Stimulated activated CD8-positive, alpha-beta memory T cell treated with anti-CD3 and anti-CD28 coated beads, Interleukin-2, amount 100 ng/mL, for 1 hour (primary cell): ENCODE measurements at places on chromosomes 4 and X.

DNA sequence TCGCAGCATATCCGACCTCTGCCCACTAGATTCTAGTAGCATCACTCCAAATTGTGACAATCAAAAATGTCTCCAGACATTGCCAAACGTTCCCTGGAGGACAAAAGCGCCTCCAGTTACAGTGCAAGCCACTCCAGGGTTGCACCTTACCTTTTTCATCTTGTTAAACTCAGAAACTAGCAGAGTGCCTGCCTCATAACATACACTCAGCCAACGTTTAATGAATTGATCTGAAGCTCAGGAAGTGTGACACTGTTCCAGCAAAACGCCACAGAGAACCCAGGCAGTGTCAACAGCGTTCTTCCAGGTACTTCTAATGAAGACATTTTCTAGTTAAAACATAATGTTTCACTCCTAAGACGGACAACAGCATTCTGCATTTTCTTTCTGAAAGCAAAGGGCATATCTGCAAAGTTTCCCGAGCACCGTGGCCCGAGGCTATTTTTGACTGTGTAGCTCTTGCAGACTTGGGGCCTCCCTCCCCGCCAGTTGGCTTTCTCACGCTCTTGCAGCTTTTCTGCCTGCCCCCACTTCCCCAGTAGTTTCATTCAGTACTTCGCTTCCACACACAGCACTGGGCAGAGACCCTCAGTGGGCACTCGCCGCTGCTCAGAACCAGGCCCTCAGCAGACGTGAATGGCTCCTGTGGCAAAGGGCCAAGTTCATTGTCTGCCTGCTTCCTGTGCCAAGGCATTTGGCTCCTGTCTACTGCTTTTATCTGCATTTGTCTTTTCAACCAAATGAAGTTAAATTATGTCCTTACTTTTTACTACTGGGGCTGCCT, 133.4 kb upstream of the TTC29 start:
- DNase-seq = no peak

DNA sequence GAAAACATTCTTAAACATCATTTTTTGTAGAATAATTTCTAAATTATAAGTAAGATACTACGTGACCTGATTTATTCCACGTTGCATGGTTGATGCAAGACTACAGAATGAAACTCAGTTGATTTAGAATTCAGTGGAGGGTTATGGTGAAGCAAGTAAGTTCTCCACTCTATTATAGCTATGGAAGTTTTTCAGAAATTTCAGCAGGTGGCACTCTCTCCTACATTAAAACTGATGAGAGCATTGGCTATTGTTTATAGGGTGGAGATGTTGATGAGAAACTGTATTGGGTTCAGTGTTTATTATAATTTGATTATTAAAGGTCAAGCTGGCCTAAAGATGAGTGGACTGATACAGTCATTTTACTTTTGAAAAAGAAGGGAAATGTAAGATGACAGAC, 88.0 kb downstream of the FNIP2 start:
- no peak for DNase-seq

GRCh38 chr4:54282837-54283236, 53.7 kb downstream of the PDGFRA start:
- DNase-seq = no peak

DNA sequence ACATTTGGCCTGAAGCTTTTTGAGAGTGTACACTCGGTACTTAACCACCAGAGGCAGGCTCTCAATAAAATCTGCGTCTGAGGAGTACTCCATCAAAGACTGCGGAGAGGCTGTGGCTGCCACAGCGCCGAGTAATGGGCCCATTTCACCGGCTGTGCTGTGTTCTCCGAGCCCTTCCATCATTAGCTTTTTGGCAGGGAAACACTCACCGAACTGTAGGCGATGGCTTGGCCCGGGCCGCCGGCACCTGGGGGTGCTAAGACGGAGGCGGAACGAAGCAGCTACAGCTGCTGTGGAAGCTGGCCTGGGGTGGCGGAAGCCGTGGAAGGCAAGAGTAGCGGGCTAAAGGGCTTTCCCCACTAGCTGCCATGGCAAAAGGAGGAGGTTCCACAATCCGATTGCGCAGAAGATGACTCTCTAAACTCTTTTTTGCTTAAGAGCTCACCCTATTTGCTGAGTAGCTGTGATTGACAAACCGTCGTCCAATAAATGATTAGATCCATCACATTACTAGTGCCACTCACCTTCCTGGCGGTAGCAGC, 48.5 kb upstream of the PABPC1L2A start:
- DNase-seq = no peak

DNA sequence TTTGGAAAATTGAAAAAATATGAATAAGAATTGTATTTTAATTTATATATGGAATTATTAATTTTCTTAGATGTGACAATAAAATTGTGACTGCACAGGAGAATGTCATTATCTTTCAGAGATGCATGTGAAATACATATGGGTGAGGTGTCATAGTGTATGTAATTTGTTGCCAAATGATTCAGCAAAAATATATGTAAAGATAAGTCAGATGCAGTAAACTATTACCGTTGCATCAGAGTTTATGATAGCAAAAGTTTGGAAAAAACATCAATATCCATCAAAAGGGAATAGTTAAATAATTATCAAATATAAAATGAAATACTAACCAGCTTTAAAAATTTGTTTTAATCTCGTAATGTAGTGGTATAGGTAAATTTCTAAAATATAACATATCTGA, 10.4 kb upstream of the SLC7A11 start:
- DNase-seq = no peak

- no peak for DNase-seq
Measured at GRCh38 chr4:176601124-176601523, 191.6 kb downstream of the VEGFC start.

- no peak for DNase-seq
Measured at GRCh38 chrX:114165537-114165936, 418.3 kb upstream of the HTR2C start.

DNA sequence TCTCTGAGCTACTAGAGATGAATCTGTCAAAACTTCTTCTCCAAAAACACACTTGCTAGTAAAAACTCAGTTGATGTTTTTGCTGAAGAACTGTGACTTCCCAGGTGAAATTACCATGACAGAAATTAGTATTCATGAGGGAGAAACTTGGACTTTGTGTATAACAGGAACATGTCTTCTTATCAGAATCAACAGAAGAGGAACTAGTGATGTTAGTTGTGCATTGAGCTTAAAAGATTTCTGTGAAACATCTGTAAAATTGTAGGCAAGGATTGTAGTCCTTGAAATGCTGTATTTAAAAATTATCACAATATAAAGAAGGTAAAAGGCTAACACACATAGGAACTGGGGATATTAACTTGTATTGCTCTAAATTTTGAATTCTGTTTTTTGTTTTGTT, 11.3 kb downstream of the FAM241A start:
- no peak for DNase-seq

GRCh38 chrX:150690126-150690525, 3.1 kb upstream of the MTMR1 start:
- no peak for DNase-seq

DNA sequence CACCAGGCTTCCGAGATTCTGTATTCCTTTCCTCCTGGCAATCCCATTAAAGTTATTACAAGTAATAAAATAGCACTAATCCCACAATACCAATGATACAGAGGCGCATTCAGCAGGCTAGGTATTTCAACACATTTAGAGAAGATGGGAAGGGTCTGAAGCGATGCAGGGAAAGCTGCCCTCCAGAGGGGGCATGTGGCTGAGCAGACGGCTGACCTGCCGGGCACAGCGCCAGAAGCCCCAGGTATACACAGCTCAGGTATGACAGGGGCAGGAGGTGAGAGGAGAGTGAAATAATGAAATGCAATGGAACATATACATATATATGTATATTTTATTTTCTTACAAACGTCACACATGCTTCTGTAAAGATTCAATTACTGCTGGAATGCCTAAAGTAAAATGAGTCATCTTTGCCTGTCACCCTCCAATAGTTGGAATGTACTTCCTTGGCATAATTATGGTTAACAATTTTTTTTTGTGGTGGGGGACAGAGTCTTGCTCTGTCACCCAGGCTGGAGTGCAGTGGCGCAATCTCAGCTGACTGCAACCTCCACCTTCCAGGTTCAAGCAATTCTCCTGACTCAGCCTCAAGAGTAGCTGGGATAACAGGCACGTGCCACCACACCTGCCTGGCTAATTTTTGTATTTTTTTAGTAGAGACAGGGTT, 21.3 kb upstream of the CDKN2AIP start:
- DNase-seq = no peak

DNA sequence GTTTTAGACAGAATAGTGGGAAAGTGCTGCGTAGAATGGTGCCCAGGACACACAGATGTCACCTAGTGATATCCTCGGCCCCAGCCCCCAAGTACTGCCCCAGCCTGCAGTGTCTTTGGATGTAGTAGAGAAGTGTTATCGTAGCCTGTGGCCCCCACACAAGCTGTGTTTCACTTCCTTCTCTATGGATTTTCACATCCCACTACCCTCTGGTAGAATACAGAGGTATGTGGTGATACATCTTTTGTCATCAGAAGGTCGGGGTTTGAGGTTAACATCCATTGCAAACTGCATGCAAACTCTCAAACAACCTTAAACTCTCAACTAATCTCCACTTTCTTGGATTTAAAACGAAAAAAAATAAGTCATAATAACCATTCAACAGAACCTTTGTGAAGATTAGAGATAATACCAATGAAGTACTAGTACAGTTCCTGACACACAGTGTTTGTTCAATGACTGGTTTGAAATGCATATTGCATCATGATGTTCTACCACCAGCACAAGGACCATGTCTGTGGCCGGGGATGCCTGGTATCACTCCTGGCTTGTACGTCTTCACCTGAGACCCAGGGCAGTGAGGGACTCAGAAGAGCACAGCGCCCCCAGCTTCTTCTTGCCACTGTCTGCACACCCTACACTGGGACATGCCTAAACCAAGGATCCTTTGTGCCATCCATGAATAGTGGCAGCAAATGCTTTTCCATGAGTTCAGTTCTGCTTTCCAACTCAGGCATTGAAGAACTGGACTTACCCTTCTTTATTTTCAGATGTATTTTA, 267.3 kb downstream of the DCTD start:
- DNase-seq = no peak

DNA sequence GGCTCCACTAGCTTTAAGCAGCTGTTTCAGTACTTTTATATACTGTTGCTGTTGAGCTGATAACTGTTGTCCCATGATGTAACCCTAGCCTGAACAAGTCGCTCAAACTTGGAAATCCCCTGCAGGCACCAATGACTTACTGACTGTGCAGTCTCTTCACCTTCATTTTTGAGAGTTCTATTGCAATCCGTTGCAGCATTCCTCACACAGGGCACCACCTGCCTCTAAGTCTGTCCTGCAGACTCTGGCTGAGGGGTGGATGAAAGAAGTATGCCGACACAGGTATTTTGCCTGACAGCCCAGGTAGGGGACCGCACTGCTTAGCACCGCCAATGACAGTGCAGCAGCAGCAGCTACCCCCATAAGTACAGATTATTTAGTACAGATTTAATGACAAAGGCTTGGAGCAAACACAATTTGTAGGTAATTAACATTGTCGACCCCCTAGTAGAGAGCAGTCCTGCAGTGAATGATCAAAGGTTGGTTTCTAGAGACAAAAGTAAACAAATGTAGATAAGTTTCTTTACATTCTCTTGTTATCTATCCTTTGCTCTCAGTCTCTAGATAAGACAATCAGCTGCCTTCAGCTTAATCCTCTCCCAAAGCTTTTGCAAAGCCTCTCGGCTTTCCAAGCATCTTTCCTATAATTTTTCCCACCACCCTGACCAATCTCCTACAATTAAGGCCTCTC, 205.0 kb downstream of the PABPC4L start:
- DNase-seq = no peak

GRCh38 chr4:47830265-47831025, 7.4 kb downstream of the CORIN start:
- DNase-seq = no peak

DNA sequence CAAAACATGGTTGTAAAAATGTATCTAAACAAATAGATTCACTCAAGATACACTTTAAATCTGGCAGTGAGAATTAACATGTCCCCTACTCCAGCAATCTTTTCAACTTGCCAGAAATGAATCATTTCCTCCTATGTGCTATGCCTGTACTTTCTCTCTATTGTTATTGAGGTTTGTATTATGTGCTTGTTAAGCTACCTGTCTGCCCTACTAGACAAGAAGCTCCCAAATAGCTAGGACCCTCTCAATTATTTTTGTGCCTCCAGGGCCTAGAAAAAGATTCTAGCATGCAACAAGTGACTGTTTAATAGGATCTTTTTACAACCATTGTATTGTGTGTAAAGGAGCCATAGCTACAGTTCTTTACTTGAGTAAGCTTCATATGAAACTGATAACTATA, 3.5 kb upstream of the SAP30 start:
- DNase-seq = no peak

DNA sequence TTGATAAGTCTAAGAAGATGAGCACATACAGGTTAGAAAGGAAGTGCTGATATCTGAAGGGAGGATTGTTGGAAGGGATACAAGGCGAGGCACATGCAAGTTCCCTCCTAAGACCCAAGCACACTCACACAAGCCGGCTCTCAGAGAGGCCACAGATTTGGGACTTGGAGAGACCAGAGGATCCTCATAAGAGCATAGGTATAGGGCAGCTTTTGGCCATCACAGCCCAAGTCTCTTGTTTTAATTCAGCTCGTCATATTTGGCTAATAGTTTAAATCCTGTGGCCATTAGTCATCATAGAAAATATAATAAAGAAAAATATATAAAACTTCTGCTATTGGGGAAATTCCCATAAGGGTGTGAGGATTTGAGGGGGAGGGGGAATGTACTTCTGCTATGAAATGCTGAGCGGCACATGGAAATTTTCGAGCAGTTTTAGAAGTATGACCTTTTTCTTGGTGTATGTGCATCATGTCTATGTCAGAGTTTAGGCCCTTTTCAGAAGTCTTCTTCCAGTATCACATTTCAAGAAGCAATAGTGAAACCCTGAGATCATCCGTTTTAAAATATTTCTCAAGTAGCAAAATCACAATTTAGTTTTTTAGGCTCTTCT, 97.7 kb downstream of the NFKB1 start:
- DNase-seq = no peak

GRCh38 chr4:73068491-73069337, 802 bp downstream of the COX18 start:
- DNase-seq = no peak

- no peak for DNase-seq
Measured at GRCh38 chrX:126820700-126821420, 1.3 kb downstream of the PRR32 start.

GRCh38 chr4:109429545-109429944, 4.1 kb upstream of the SEC24B start:
- DNase-seq = no peak

DNA sequence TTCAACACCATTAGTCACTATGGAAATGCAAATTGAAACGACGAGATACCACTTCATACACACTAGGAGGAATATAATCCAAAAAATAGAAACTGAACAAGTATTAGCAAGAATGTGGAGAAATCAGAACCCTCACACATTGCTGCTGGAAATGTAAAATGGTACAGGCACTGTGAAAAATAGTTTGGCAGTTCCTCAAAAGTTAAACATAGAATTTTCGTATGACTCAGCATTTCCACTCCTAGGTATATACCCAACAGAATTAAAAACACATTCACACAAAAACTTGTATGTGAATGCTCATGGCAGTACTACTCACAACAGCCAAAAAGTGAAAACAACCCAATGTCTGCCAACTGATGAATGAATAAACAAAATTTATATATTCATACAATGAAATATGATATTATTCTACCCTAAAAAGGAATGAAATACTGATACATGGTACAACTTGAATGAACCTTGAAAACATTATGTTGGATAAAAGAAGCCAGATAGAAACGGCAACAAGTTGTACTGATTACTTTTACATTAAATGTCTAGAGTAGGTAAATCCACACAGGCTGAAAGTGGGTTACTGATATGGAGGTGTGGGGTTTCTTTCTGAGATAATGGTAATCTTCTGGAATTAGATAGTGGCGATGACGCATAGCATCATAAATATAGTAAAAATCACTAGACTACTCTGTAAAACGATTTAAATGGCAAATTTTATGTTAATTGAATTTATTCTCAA, 22.3 kb downstream of the TEC start:
- no peak for DNase-seq
